NCI-H1436 (cell line): ENCODE measurements at places on chromosomes 13 and 19.

DNA sequence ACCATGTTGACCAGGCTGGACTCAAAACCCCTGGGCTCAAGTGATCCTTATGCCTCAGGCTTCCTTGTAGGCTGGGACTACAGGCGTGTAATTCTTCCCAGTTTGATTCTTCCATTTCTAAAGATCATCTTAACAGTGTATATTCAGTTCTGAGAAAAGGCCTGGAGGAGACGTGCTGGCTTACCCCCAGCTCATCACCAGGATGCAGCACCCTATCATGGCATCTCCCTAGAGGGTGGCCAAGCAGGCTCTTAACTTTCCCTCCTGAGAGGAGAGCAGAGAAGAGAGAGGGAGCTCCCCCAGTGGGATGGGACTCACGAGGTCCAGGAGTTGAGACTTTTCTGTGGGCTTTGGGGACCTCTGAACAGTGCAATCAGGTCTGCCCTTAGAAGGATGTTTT lies 2.1 kb upstream of the TUBA3C start:
- no peak for DNase-seq

GRCh38 chr13:110388108-110388943 lies 81.2 kb downstream of the COL4A2 start:
- no peak for DNase-seq

- DNase-seq = no peak
Observed at GRCh38 chr13:73911361-73911760, 222.8 kb downstream of the KLF12 start.

- DNase-seq = no peak
Observed at GRCh38 chr13:75762076-75762937, 126.2 kb downstream of the LMO7 start.

DNA sequence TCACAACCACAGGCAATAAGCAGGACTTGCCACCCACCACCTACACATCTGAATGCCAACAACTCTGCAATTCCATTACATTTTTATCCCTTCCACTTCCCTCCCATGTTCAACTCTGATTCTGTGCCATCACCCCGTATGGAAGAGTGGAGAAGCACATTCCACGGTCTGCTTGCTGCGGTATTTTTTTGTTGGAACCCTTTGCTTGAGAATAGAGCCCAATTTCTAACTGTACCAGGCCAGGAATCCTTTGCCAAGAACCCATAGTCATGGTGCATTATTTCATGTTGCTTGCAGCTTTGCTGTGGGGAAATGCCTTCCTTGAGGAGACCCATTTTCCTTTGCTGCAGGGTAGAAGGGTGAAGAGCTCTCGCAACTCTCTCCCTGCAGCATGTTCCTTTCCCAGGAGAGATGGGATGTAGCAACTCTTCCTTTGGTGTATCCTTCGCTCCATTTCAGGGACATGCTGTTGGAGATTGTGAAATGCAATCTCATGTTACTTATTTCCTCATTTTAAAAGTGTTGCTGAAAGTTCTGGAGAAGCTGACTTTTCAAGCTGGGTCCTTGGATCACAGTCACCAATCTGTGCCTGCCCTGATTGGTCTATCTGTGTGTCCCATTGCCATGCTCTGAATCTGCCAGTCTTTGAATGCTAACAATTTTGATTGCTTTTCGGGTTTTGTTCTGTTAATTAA lies 69.8 kb upstream of the STARD13 start:
- no peak for DNase-seq

GRCh38 chr13:42215578-42216421 lies 56.2 kb upstream of the AKAP11 start:
- peak; percentile 0 for DNase-seq

DNA sequence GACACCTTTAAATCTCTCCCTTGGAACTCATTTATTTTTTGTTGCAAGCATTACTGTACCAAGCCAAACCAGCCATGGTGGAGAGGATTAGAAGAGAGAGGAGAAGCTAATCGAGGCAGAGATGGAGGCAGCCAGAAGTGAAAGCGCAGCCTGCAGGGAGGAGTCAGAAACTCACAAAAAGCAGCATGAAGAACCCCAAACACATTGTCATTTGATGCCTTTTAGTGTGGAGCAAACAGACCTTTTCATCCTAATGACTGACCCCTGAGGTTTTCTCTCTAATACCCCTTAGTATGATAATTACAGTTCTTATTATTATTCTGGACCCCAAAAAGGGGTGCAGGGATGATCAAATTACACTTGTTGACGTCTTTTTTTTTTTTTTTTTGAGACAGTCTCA lies 62.5 kb downstream of the TNFRSF19 start:
- DNase-seq = no peak

DNA sequence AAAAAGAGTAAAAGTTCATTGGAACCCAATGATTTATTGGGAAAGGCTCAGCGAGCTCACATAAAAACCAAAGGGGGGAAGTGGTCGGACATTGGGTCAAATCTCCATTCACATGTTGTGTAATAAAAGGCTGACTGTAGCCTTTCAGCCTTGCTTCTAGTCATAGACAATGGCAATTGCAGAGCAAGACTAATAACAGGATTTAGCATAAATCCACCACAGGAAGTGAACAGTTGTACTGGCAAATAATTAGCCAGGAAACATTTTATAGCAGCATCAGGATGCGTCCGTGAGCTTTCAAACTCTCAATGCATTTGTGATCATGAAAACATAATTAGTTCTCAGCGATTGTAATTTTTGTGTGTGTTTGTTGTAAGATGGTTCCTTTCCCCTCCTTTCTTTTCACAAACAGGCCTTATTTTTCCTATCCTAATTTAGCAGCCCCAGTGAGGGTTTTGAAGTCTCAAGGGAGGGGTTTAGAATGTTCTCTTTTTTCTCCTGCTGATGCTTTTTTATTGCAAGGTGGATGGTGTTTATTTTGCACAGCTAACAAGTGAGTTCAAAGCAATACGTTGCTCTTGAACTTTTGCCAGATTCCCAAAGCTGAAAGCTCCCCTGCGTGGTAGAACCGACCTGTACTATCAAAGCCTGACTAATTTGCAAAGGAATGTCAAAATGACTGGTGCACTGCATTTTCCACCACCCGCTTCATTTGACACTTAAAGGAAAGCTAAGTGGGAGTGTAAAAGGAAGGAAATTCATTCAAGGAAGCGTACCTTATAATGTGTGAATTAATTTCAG lies 105.6 kb downstream of the SPRY2 start:
- DNase-seq = peak; percentile 58

GRCh38 chr13:66407128-66407527 lies 823.0 kb downstream of the PCDH9 start:
- no peak for DNase-seq

- DNase-seq = no peak
Observed at GRCh38 chr19:34067861-34068271, 104.4 kb upstream of the LSM14A start.

DNA sequence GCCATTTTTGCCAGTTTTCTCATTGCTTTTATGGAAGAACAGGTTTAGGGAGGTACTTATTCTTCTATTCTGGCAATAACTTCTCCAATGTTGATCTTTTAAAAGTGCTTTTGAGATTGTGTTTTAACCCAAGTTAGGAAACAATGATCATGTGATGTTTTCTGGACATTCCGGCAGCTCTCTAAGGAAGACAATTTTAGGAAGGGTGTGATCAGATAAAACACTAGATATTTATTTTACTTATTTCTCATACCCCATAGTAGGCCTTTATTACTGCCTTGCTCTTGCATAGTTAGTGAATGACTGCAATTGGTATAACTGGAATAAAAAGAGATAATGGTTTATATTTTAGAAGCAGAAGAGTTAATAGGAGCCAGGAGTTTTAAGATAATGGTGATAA lies 68.4 kb upstream of the SPATA13 start:
- no peak for DNase-seq

DNA sequence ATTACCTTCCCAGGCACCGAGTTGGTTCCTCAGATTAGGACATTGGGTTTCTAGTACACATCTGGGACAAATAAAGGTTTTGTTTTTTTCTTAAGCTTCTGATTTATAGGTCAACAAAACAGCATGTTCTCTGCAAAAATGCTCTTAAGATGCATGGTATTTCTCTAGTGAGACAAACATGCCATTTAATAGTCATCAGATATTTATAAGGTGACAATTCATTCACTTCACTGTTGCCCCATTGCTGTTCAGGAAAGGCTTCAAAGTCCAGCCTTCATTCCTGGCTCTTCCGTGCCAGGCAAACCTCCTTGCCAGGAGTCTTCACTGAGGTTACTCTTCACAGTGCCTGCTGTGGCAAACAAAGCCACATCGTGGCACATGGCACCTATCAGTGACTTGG lies 156.3 kb upstream of the FNDC3A start:
- no peak for DNase-seq

- DNase-seq = no peak
Observed at GRCh38 chr19:28537896-28538295, 675.1 kb downstream of the UQCRFS1 start.

DNA sequence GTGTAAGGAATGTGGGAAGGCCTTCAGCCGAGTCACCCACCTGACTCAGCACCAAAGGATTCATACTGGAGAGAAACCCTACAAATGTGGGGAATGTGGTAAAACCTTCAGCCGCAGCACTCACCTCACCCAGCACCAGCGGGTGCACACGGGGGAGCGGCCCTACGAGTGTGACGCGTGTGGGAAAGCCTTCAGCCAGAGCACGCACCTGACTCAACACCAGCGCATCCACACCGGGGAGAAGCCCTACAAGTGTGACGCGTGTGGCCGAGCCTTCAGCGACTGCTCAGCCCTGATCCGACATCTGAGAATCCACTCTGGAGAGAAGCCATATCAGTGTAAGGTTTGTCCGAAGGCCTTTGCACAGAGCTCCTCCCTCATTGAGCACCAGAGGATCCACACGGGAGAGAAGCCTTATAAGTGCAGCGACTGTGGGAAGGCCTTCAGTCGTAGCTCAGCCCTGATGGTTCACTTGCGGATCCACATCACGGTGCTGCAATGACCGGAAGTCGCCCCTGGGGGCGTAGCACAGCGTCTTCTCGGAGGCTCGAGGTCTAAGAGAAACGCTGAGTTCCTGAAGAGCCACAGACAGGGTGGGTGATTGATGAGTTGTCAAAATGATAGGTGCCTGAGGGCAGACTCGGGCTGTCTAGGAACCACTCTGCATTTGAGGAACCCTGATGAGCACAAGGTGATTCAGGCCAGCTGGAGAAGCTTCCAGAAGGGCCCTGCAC lies 12.2 kb downstream of the ZSCAN22 start:
- DNase-seq = no peak

- DNase-seq = no peak
Observed at GRCh38 chr19:10474962-10475451, 28.1 kb downstream of the KEAP1 start.

DNA sequence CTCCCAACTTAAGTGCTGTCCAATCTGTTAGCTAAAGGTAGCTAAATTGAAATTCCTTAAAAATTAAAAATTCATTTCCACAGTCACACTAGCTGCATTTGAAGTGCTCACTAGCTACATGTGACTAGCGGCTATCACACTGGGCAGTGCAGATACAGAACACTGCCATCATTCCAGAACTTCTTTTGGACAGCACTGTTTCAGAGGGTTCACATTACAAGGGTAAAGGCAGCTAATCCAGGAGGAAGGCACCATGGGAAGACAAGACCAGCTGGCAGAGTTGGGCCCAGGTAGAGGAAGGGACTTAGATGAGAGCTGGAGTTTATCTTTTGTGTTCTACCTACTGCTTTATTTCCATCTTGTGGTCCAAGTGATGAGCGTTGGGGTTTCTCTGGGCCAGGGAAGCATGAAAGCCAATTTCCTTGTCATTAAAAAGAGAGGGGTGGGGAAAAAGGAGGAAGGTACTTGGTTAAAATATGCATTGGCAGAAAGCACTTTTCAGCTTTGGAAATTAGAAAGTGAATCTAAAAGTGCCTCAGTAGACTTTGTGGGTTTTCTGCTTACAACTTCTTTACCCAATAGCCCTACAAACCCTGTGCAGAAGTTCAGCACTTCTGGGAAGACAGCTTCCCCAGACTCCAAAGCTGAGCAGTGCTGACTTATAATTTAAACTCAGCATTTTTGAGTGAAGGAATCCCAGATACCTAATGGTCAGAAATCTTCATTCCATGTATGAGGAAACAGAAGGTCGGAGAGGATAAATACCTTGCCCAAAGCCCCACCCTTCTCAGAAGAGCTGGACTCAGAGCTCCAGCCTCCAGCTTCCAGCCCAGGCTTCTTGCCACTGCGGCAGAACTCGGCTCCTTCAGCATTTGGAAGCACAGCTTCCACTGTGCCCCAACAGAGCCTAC lies 49.5 kb downstream of the ATP7B start:
- no peak for DNase-seq

- no peak for DNase-seq
Observed at GRCh38 chr19:6610934-6611852, 20.2 kb upstream of the CD70 start.

GRCh38 chr19:14814982-14815652 lies 19.9 kb downstream of the OR7A5 start:
- DNase-seq = no peak

GRCh38 chr13:71797517-71797916 lies 69.5 kb downstream of the DACH1 start:
- peak; percentile 28 for DNase-seq

- DNase-seq = no peak
Observed at GRCh38 chr13:112165712-112166111, 98.8 kb downstream of the SOX1 start.

DNA sequence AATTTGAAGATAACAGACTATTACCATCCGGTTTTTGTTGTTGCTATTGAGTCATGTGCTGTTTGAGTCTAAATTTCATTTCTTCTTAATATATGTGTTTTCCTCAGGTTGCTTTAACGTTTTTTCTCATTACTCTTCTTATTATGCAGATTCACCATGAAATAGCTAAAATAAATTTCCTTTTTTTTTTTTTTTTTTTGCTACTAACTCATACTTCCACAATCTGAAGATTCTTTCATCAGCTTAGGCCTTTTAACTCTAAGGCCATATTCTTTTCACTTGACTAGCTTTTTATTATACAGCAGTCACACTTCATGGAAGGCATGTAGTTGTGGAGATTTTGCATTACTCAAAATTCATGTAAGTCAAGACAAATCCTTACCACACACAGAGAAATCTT lies 23.9 kb upstream of the RCBTB2 start:
- DNase-seq = no peak

DNA sequence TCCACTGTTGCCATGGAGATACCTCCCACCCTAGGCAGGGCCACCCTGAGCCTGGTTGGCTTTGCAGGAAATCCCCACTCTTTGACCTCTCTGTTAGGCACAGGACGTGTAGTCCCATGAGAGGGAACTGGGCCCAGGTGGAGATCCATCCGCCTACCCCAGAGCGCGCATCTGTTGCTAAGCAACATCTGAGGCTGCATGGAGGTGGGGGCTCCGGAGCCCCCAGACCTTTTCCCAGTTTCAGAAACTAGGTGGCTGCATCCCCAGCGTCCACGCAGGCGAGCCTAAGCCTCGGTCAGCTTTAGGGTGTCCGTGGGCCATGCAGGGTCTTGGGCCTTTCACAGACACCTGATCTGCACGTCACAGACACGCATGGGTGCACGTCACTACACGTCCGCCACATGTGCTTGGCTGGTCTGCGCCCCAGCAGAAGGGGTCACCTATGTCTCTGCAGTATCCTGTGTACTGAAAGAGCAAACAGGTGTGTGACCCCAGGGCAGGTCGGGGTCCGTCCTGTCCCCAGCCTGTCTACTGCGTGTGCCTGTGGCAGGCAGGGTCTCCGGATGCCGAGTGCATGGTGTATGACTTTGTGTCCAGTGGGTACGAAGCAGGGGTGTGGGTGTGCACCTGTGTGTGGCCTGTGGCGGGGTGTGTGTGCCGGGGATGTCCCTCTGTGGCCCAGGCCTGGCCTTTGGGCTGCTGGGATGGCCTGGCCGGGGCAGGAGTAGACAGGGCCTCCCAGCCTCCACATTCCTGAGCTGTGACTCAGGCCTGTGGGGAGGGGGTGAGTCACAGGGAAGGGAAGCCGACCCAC lies 4.1 kb upstream of the CIRBP start:
- no peak for DNase-seq
